Heart right ventricle (tissue), 16 donors: ENCODE measurements at places on chromosomes 4 and X. TPM values are rescaled to one million over a fixed set of nuclear protein-coding genes. Genes with fewer than 3 reads are reported as not detected.

GRCh38 chrX:10859353-10859752 lies 239.0 kb upstream of the MID1 start:
- no peak for DNase-seq

- DNase-seq: peak; percentile 34
These were observed 41.9 kb upstream of the C1QTNF7 start for GRCh38 chr4:15385928-15386327.

DNA sequence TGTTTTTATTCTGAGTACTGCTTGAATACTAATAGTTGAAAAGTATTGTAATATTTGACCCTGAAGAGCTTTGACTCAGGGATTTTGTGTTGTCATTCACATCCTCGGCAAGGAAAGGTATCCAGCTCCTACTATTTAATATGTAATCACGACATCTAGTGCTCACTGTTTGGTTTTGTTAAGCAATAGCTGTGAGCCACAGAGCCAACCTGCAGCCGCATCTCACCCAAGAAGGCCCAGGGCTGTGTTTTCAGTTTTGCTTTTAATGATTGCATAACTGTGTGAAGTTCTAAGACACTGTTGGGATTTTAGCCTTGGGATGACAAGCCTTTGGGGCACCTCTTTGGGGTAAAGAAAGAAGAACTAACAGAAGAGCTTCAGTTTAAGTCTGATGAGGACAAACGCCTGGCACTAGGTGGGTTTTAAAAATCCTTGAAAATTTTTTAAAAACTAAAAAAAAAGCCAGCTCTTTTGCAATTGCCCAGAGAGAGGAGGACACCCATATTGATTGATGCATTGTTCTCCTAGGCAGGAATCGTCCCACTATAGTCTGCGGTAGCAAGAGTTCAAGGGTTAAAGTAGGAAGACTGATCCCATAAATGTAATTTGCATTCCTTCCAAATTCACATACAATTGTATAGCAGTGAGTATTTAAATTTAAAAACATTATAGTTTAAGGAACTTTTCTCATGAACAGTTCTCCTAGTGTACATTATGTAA lies 157.8 kb downstream of the RELL1 start:
- DNase-seq: no peak

GRCh38 chr4:95627709-95628108 lies 78.9 kb upstream of the UNC5C start:
- DNase-seq: no peak

DNA sequence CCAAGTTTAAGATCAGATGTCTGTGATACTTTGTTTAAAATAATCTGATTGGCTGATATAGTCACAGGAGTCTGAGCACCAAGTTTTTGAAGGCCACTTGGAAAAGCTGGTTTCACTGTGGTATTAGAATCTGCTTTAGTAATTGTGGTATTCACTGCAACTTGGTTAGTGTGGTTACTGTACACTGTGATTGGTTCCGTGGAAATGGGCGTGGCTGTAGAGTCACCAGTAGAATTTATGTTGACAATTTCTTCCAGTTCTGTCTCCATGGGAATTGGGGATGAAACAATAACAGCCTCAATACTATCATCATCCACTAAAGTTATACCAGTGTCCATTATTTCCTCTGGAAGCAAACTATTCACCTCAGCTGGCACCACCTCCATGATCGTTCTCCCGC lies 26.2 kb downstream of the LIN54 start:
- DNase-seq: no peak

GRCh38 chrX:77162777-77163176 lies 284.4 kb upstream of the FGF16 start:
- DNase-seq: no peak

DNA sequence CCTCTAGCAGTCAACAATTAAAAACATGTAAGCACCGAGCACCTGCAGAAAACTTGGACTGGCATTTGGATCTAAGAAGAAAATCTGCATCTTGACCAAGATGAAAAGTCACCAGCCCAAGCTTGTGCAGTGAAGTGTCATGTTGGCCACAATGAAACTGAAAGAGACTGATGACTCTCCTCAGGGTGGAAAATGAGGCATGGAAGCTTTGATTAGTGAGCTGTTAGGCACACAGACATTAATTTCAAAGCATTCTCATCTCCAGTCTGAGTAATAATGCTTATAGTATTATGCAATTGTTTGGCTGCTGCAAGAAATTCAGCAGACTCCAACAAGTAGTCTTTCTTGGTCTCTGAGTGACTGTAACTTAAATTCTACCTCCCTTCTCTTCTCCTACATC lies 150.1 kb downstream of the AR start:
- DNase-seq: no peak

- no peak for DNase-seq
These were observed 35.3 kb upstream of the GPM6B start for GRCh38 chrX:13852001-13852695.

- no peak for DNase-seq
These were observed 273.0 kb downstream of the PPP3CA start for GRCh38 chr4:101074326-101074725.

DNA sequence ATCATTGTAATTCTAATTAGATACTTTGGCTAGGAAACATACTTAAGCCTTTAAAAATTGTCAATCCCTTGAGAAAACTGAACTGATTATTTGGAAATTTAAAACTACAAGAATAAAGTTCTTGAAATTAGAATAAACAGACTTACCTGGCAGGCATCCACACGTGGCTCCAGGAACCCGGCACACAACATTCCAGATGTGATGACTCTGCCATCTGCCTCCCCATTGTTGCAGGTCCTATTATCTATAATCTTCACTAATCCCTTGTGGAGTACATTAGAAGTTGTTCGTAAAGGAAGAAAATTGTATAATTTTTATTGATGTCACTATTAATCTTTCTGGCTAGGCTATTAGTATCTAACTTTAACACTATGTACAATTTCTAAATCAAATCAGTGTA lies 16.2 kb upstream of the GNRHR start:
- DNase-seq: no peak

DNA sequence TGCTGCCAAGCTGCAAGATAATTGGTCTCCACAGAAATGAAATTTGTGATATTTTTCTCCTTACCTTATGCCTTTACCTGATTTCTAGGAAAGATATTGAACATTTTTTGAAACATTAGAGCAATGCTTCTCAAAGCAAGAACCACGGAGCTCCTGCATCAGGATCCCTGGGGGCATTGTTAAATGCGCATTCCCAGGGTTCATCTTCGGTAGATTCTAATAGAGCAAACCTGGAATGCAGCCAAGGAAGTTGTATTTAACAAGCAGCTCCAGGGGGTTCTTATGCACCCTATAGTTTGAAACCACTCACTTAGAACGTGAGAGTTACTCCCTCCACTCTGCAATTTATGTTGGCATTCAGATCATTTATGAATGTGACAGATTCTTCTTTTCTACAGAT lies 126.2 kb downstream of the SLC39A8 start:
- no peak for DNase-seq

DNA sequence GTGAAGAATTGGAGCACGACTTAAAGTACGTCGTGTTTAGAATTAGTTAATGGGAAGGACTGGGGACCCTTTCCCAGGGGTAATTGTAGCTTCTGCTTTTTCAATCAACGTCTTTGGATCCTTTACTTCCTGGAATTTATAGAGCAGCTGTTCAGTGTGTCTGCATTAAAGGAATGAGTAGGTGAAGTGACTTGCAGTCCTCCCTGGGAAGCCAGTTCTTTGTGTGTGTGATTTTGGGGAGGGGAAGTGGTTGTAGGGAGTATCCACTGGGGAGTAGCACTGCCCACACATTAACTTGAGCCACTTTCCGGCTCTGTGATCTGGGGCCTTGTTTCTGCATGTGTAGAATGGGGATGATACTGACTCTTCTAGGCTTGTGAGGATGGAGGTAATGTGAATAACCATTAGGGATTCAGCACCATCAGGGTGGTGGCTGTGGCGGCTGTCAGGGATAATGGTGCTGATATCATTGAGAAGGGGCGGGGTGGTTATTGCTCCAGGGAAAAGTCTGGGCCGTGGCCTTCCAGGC lies 54.7 kb downstream of the TMEM131L start:
- DNase-seq: no peak

DNA sequence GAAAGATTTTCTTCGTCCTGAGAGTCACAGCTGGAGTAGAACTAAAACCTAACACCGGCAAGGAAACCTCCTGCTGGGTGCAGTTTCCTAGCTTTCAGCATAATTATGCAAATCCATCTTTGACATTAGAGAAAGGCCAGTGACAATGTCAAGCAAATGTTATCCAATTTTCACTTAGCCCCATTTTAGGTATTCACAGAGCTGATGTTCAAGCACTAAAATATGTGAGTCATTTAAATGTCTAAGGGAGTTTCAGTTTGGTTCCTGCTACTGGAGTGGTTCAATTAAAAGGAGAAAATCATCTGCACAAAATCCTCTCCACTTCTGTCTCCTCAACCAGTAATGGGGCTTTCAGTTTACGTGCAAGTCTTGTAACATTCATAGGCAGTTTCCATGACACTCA lies 37.1 kb upstream of the AMOT start:
- no peak for DNase-seq

DNA sequence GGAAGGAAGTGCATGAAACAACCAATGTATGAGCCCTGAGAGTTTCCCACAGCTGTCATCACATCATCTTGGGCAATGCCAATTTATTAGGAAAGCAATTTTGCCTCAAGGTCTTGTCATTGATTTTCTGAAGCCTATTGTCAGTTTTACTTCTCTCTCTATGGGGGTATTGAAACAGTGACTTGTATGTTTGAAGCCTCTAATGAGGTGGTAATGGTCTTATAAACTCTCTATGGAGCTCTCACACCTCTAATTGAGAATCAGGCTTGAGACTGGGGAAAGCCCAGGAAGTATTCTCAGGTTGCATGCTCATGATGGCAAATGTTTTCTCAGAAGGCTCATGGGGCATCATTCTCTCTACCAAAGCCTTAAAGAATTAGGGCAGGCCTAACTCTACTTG lies 308.2 kb upstream of the EMCN start:
- DNase-seq: no peak

DNA sequence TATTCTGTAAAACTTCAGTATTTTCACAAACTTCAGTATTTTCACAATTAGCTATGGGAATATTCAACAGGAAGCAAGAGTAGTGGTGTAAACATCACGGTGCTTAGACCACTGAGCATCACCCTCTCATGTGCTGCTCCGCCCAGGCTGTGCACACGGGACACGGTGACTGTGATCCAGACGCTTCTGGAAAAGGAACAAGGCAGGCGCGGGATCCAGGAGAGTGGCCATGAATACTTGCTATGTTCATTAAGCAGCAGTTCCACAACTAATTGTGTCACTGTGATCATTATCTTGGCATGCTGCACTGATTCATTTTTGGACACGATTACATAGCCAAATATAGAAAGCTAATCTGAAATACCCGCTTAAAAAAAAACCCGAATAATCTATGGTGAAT lies 19.6 kb upstream of the FAT1 start:
- DNase-seq: no peak

DNA sequence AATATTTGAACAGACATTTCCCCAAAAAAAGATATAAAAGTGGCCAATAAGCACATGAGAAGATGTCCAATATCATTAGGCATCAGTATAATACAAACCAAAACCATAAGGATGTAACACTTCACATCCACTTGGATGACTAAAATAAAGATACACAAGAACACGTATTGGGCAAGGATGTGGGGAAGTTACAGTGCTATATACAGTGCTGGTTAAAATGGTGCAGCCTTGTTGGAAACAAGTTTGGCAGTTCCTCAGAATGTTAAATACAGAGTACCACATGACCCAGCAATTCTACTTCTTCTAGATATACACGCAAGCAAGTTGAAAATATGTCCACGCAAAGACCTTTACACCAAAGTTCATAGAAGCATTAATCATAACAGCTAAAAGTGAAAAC lies 58.9 kb downstream of the HAUS3 start:
- no peak for DNase-seq

DNA sequence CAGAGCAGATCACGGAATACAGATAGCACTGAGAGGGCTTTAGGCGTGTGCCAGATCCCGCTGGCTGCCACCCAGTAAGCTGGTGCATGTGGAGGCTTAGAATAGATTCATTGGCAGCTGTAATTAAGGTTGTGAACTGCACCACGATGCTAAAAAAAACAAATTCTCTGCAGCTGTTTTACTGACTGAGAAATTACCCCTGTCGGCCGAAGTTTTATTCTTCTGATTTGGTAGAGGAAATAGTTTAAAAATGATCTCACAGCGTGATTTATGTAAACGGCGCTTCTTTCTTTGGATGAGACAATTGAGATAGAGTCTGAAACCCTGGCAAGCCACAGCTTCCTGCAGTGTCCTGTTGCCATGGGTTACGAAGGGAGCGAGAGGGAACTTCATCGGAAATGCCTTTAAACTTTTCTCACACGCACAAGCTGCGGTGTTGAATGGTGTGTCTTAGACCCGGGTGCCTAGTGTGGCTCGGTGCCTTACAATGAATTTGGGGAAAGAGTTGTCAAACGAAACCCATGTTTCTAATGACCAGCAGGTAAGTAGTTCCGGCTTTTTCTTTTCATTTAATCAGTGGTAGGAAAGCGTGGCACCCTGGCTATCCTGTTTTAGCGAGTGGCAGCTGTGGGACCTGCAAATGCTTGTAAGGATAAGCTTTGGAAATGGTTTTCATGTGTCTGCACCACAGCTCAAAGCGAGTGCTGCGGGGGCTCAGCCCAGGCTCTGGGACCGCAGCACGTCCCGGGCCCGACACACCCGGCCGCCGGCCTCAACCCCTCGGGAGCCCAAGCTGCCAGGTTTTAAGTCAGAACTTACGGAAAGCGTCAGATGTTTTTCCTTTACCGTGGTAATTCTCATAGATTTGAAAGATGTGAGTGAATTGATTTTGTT lies 71.7 kb upstream of the HGFAC start:
- peak; percentile 71 for DNase-seq

GRCh38 chr4:169210504-169211118 lies 60.1 kb downstream of the SH3RF1 start:
- DNase-seq: no peak

GRCh38 chr4:16026160-16026761 lies 57.6 kb downstream of the PROM1 start:
- DNase-seq: peak; percentile 33

GRCh38 chrX:110086916-110087484 lies 84.1 kb downstream of the TMEM164 start:
- DNase-seq: no peak

- no peak for DNase-seq
These were observed 14.3 kb upstream of the FAM241A start for GRCh38 chr4:112130906-112131305.

GRCh38 chrX:119237562-119237942 lies 1.5 kb downstream of the PGRMC1 start:
- no peak for DNase-seq

GRCh38 chrX:72641611-72642010 lies 69.0 kb upstream of the HDAC8 start:
- DNase-seq: no peak

GRCh38 chr4:8345946-8346814 lies 76.6 kb downstream of the HTRA3 start:
- DNase-seq: no peak

ETDA gene
- total RNA-seq: not detected

UCP1 gene
- total RNA-seq: 0.20 TPM

TKTL2 gene
- total RNA-seq: not detected

LRRC66 gene
- total RNA-seq: 0.25 TPM

S100G gene
- total RNA-seq: not detected

CFAP97 gene
- total RNA-seq: 11.5 TPM

HS6ST2 gene
- 0.13 TPM for total RNA-seq

PDHA2 gene
- not detected for total RNA-seq

PABPC1L2A gene
- total RNA-seq: not detected

SATL1 gene
- not detected for total RNA-seq

LGI2 gene
- total RNA-seq: 3.5 TPM
